ENCODE measurements at places on chromosomes 11 and 22.

- DNase-seq: no peak
Observed at GRCh38 chr11:93166194-93166593, 31.6 kb downstream of the SLC36A4 start.

DNA sequence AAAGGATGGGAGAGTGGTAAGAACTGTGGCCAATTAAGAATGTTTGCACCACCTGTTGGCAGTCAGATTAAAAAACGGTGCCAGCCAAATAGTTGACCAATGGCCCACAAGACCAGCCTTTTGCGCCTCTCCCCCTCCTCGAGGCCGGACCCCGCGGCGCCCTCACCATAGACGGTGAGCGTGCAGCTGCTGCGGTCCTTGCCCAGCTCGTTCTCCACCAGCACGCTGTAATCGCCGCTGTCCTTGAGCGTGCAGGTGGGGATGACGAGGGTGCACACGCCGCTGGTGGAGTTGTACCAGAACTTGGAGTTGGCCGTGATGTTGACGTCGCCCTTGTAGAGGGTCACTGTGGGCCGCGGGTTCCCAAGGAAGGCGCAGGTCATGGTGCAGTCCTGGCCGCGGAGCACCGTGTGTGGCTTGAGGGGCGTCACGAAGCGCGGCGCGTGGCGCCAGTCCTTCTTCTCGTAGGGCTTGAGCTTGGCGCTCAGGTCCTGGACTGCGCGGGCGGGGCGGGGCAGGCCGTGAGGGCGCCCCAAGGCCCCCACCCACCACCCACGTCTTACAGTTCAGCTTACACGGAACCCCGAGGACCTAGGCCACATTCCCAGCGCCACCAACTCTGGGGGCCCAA, 7.2 kb downstream of the TMEM86A start:
- DNase-seq: no peak

GRCh38 chr11:30488304-30488998, 97.7 kb downstream of the MPPED2 start:
- peak; percentile 78 for DNase-seq

DNA sequence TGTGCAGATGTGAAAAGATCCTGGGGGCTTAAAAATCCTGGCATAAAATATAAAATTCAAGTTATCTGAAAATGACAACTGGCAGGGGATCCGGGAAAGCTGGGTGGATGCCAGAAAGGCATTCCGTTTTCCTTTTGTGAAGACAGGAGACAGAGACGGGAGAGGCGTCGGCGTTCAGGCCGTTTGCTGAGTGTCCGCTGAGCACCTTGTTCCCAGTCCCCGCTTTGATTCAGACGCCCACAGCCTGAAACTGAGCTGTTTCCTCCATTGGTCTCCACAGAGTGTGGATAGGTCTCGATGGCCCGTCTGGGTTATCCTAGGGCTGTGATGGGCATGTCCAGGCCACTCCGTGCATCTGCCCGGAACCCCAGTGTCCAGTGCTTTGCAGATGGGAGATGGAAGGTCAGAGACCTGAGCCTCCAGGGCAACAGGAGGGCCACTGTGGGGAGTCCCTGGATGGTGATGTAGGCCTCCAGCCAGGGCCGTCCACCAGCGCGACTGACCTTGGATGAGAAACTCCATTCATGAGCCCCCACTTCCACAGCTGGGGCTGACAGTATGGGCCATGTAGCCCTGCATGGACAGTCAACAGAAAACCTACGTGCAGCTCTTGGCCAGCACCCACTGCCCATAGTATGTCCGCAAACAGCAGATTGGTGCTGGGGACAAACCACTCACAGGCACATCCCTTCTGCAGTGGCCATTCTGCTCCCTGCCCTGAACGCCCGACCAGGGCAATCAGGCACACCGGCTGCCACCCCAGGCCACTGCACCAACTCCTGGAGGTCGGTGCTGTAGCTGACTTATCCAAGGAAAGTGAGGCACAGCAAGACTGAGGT, 11.6 kb downstream of the MRGPRF start:
- no peak for DNase-seq

DNA sequence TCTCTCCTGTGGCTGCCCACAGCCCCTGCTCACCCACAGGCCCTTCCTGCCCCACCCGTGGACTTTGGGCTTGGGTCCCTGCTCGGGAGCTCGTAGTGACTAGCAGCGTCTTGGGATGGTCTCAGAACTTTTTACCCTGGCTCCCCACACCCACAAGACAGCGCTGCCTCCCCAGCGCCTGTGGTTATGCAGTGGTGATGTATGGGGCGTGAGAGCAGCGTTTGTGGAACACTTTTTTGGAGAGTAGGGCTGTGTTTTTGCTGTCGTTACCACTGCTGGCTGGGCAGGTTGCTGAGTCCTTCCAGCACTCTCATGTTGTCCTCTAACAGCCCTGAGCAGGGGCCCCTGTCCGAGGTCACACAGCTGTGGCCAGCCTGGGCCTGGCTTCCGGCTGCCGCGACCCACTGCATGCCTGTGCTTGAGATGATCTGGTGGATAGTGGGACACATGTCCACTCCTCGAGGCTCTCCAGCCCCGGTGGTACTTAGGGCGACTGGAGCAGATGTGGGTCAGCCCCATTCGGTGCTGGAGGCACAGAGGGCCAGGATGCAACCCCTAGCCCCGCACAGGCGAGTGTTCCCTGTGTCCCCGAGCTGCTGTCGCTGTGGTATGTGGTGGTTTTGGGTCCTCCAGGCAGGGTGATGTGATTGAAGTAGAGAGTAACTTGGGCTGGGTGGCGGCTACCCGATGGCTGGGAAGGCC, 7.1 kb upstream of the GRAMD4 start:
- no peak for DNase-seq

GRCh38 chr22:32814285-32814860, 12.9 kb downstream of the TIMP3 start:
- DNase-seq: no peak

DNA sequence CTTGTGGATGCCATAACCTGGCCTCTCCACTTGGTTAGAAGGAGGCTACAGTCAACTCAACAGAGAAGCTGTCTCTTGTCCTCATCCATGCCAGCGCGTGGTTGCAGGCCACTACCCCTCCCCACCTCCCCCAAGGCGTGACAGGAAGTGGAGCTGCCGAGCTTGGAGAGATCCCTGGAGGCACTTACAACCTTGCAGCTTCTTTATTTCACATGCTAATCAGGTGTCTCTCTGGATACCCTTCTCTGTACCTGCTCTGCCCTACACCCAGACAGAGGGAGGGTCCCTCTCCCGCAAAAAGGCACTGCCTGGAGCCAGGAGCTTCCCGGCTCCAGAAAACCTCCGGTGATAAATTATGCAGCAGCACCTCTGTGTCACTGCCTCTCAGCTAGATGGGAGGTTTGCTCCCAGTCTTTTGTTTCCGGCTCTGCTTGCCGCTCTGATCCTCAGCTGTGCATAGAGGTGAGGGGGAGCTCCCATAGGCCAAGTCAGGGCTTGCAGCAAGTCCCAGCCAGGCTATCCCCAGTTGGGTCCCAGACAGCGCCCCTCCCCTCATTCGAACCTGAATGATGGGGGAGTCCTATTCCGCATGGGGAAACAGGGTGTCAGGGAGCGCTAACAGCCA, 5.7 kb downstream of the LRP4 start:
- DNase-seq: no peak

GRCh38 chr11:1307163-1307870, 2.1 kb downstream of the TOLLIP start:
- no peak for DNase-seq

- DNase-seq: no peak
Observed at GRCh38 chr11:66264914-66265313, 3.5 kb upstream of the RAB1B start.

DNA sequence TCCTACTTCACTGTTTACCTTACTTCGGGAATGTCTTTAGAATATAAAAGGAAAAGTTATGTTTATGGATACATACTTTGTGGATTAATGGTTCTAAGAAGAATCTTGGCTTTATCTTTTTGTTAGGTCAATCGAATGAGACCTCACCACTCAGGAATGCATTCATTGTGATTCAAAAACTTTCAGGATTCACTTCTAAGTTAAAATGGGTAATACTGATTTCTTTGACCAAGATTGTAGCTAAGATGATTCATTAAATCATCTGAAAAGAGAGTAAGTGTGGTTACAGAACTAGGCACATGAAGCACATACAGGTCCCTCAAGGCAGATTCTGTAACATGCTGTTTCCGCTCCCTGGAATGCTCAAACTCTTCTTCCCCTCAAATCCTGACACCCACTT, 716.4 kb downstream of the KCNA4 start:
- peak; percentile 89 for DNase-seq

- no peak for DNase-seq
Observed at GRCh38 chr11:8011371-8011770, 24.2 kb downstream of the EIF3F start.

- DNase-seq: no peak
Observed at GRCh38 chr11:61442616-61443015, 12.7 kb downstream of the SDHAF2 start.

- peak; percentile 78 for DNase-seq
Observed at GRCh38 chr11:32706985-32707741, 87.3 kb downstream of the CCDC73 start.

DNA sequence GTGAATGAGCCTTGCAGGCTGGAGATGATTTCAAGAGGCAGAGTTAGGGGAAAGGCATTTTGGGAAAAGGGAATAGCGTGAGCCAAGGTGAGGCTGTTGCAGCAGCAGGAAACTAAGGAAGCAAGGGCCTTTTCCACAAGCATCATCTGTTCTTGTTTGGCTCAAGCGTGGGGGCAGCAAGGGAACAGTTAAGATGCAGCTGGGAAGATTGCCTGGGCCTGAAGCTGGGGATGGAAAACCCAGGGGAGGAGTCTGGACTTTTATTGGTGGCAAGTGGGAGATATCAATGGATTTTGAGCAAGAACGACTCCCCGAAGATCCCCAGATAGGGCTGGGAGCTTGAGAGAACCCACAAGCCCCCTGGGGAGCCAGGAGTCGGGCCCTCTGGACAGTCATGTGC, 27.3 kb upstream of the PICK1 start:
- DNase-seq: no peak

DNA sequence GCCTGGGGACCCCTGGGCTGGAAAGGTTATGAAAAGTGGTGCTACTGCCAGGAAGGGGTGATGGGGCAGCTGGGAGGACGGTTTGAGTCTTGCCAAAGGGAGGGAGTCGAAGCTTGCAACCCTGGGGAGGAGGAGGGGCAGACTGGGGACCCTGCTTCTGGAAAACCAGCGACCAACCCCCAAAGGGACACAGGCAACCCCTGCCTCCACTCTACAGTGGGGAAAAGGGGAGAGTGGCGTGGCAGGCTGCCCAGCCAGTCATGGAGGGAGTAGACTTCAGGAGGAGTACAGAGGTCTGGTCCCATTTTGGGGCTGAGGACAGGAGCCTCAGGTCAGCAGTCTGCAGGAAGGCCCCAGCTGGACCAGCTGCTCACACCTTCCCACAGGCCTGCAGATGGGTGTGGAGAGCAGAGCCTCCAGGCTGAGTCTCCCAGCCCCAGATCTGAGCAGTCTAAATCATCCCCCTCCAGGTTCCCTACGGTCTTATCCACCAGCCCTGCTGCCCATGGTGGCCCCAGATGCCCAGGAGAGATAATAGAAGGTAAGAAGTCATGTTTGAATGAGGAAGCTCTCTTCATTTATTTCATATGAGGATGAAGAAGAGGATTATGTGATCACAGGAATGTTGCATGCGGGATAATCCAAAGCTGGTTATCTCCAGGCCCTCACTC, 3.3 kb downstream of the DDT start:
- DNase-seq: no peak

GRCh38 chr22:17835256-17835655, 61.0 kb upstream of the BID start:
- DNase-seq: no peak
